ENCODE measurements at places on chromosomes 11 and 22. TPM values are rescaled to one million over a fixed set of nuclear protein-coding genes. Genes with fewer than 3 reads are reported as not detected.
A peak's percentile ranks its signal among the peaks of the same experiment; 100 is the strongest.

- no peaks in the 10 kb centered on the region for H3K36me3 ChIP-seq
- no peaks in the 10 kb centered on the region for H3K4me1 ChIP-seq
These were observed 626.3 kb downstream of the TBC1D22A start for GRCh38 chr22:47388778-47389177.

DNA sequence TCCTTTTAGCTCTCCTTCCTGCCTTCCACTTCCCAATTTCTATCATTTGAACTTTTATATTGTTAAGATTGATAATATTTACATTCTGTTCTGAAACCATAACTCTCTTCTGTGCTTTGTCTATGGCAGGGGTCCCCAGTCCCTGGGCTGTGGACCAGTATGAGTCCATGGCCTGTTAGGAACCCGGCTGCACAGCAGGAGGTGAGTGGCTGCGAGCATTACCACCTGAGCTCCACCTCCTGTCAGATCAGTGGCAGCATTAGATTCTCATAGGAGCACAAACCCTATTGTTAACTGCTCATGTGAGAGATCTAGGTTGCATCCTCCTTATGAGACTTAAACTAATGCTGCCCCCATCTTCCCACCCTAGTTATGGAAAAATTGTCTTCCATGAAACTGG is 48.4 kb upstream of the HEPHL1 start:
- no peak for DNase-seq
- H3K27ac ChIP-seq: no peak overlapping the region
- no peaks in the 10 kb centered on the region for H3K27me3 ChIP-seq
- no peaks in the 10 kb centered on the region for H3K4me1 ChIP-seq
- no peaks in the 10 kb centered on the region for H3K36me3 ChIP-seq

The NXPE4 gene
- total RNA-seq: 0.67 TPM

The PAK1 gene
- total RNA-seq: 127 TPM

DNA sequence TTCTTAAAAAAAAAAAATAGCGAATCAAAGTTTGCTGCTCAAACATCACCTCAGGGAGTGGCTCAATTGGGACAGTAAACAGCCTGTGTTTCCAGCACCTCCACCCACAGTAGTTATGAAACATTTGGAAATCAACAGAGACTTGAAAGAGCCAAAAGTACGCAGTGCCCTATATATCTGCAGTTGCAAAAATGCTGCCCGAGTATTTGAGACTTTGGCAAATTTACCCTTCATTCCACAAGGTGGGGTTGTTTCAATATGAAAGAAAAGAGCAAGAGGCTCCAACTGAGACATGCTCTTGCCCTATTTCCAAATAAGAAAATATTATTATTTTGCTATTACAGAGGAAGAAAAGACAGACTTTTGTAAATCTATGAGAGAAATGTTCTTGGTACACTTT is 851.1 kb upstream of the RAG2 start:
- DNase-seq: no peak
- no peak overlapping the region for H3K4me3 ChIP-seq
- H3K4me1 ChIP-seq: no peaks in the 10 kb centered on the region
- H3K27me3 ChIP-seq: no peaks in the 10 kb centered on the region

The IRAG1 gene
- 4.2 TPM for total RNA-seq

DNA sequence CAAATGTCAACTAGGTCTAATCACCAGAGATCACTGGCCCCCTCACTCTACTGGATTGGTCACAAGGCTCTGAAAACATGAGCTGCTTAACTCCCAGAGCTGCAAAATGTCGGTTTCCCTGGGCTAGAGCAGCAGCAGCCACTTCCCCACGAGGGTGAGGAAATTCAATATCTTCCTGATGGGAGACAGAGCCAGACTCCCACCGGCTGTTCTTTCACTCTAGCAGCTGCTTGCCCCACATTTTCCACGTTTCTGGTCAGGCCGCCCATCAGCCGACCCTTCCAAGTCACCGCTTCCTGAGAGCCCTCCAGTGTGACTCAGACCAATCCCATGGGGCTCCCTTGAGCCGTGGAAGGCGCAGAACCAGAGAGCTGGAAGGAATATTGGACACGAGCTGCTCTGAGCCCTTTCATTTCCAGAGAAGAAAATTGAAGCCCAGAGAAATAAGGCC is 227.0 kb downstream of the ADAMTS15 start:
- no peak overlapping the region for H3K4me3 ChIP-seq
- H3K4me1 ChIP-seq: no peaks in the 10 kb centered on the region
- H3K36me3 ChIP-seq: no peaks in the 10 kb centered on the region
- H3K27ac ChIP-seq: no peak overlapping the region

The HBG2 gene
- total RNA-seq: not detected

The ADSL gene
- total RNA-seq: 39.7 TPM

- H3K4me1 ChIP-seq: no peaks in the 10 kb centered on the region
- no peak overlapping the region for H3K27ac ChIP-seq
- no peak overlapping the region for H3K4me3 ChIP-seq
- no peaks in the 10 kb centered on the region for H3K27me3 ChIP-seq
These were observed 162.8 kb downstream of the ST3GAL4 start for GRCh38 chr11:126518071-126518971.

- H3K27me3 ChIP-seq: no peaks in the 10 kb centered on the region
- H3K4me3 ChIP-seq: peak overlapping the region; percentile 81
- no peaks in the 10 kb centered on the region for H3K36me3 ChIP-seq
These were observed 1.4 kb downstream of the PNPLA2 start for GRCh38 chr11:819943-820649.

The PKDREJ gene
- 1.3 TPM for total RNA-seq

The SSH3 gene
- total RNA-seq: 101 TPM

DNA sequence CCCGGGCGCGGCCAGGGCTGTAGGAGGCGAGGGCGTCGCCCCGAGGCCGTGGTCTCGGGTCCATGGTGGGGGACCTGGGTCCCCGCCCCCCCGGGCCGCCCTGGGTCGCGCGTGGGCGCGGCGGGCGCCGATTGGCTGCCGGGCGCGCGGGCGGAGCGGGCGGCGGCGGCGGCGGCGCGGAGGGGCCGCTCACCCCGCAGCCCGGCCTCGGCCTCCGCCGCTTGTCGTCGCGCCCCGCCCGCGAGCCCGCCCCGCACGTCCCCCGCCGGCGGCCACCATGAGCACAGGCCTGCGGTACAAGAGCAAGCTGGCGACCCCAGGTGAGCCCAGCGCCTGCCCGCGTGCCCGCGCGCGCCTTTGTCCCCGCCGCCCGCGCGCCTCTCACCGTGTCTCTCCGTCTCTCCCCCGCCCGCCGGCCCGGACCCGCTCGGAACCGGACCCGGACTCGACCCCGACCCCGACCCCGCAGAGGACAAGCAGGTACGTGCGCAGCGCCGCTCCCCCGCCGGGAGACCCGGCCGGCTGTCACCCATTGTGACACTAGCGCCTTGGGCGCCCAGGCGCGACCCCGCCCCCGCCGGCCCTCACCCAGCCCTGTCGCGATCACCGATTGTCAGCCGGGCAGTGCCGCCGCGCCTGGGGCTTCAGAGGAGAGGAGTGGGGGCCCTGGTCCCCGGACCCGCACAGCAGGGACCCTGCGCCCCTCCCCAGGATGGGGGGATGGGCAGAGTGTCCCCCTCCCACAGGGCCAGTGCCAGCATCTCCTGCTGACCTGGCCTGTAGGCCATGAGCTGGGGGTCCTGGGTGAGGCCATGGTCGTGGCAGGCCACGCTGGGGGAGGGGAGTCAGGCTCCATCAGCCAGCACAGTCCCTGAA is at the start of gene SEPTIN5:
SEPTIN5 (plus strand) TSS at position 192 of the 876 bp plus-strand sequence; CDS start at position 278, 86 bp downstream.
- peaks cover 21% of the 10 kb centered on the region for H3K27me3 ChIP-seq
- no peak for DNase-seq
- no peak within 1 kb of the TSS for H3K27ac ChIP-seq
- H3K4me3 ChIP-seq: peak within 1 kb of the TSS; percentile 52

DNA sequence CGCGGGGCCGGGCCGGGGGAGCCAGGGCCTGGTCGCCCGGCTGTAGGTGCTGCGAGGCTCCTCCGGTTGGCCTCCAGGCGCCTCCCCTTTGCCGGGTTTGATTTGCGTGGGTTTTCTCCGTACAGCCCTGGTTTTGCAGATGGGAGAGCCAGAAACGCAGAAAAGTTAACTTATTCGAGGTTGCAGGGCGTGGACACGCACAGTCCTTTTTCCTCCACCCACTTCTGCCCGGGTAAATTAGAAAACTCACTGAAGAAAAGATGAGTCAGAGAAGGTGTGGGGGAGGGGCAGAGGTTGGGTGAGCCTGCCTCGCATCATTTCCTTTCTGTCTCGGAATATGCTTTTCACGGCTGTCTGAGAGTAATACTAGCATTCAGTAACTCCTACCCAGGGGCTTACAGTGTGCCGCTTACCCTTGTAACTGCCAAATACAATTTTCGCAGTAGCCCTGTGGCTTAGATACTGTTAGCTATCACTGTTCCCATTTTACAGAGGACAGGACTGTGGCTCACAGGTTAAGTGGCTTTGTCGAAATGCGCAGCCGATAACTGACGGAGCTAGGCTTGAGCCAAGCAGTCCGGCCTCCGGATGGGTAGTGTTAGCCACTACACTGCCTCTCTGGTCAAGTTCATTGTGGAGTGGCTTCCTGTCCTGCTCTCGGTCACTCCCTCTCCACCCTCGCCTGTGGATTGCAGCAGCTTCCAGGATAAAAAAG is 812 bp downstream of the FADD start:
- peak; percentile 69 for DNase-seq
- H3K4me3 ChIP-seq: peak overlapping the region; percentile 100
- peaks cover 37% of the 10 kb centered on the region for H3K36me3 ChIP-seq

The PKNOX2 gene
- total RNA-seq: not detected

The HIPK3 gene
- total RNA-seq: 98.1 TPM

- H3K4me3 ChIP-seq: no peak overlapping the region
- DNase-seq: no peak
- no peaks in the 10 kb centered on the region for H3K36me3 ChIP-seq
- no peaks in the 10 kb centered on the region for H3K27me3 ChIP-seq
These were observed 242.5 kb downstream of the OR4C45 start for GRCh38 chr11:50275133-50275532.

- no peaks in the 10 kb centered on the region for H3K36me3 ChIP-seq
- H3K4me3 ChIP-seq: no peak overlapping the region
- no peaks in the 10 kb centered on the region for H3K4me1 ChIP-seq
- H3K27me3 ChIP-seq: no peaks in the 10 kb centered on the region
- H3K27ac ChIP-seq: no peak overlapping the region
- DNase-seq: no peak
These were observed 43.3 kb downstream of the SMIM38 start for GRCh38 chr11:69198891-69199582.

GRCh38 chr11:114163229-114163631 is 103.7 kb downstream of the ZBTB16 start:
- H3K4me1 ChIP-seq: peaks cover 85% of the 10 kb centered on the region
- H3K27me3 ChIP-seq: no peaks in the 10 kb centered on the region
- no peak for DNase-seq
- H3K36me3 ChIP-seq: peaks cover 1% of the 10 kb centered on the region

The EHF gene
- total RNA-seq: 143 TPM

The TOP3B gene
- total RNA-seq: 53.6 TPM

DNA sequence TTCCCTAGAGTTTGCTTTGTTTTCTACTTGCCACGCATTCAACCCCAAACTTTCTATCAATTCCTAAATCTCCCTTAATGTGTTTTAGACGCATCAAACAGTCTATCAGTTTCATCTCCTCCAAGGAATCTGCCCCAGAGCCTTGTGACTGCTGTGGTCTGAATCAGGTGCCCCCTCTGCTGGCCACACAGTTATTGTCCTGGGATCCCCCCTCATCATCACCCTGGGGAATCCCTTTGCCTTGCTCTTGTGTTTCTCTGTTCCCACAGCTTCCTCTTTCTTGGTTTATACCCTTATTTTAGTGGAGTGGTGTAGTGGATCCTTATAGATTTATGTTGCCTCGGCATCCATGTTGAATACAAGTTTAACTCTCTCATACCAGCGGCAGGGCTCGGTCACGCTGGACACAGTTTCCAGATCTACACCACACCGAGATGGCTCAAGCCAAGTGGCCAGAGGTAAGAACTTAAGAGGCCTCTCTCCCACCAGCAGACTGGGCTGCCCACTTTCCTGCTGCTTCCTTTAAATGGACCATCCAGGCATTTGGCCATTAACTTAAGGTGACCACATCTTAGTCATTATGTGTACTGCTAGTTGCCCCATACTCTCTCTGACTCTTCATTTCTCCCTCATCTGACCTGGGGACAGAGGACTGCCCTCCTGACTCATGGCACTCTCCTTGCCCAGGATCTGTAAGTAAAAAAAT is 8.2 kb downstream of the UPB1 start:
- H3K27me3 ChIP-seq: no peaks in the 10 kb centered on the region
- H3K36me3 ChIP-seq: no peaks in the 10 kb centered on the region
- H3K4me3 ChIP-seq: no peak overlapping the region
- H3K27ac ChIP-seq: no peak overlapping the region

GRCh38 chr11:120832481-120833238 is 191.2 kb upstream of the TBCEL start:
- H3K4me1 ChIP-seq: no peaks in the 10 kb centered on the region
- no peaks in the 10 kb centered on the region for H3K36me3 ChIP-seq
- DNase-seq: no peak

DNA sequence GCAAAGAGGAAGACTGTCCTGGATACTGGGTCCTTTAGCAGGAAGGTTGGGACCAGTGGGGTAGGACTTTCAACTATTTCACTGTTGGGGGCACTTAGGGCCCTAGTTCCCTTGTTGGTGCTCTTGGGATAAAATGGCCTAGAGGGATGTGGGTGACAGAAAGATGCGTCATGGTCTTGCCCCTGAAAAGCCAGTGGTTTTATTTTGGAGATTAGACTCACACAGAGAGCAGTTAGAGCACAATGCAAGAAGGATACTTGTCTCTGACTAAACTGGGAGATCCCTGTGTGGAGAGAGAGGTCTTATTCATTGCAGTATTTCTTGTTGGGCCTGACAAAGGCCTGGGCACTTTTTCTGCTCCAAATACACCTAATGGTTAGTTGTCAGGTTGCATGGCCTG is 22.6 kb upstream of the MRGPRX2 start:
- H3K4me1 ChIP-seq: no peaks in the 10 kb centered on the region
- no peak for DNase-seq
- no peak overlapping the region for H3K27ac ChIP-seq
- H3K27me3 ChIP-seq: no peaks in the 10 kb centered on the region
- no peaks in the 10 kb centered on the region for H3K36me3 ChIP-seq
- no peak overlapping the region for H3K4me3 ChIP-seq

GRCh38 chr22:23909296-23909898 is 15.2 kb downstream of the MIF start:
- no peaks in the 10 kb centered on the region for H3K36me3 ChIP-seq
- no peaks in the 10 kb centered on the region for H3K27me3 ChIP-seq
- no peak overlapping the region for H3K27ac ChIP-seq
- peaks cover 23% of the 10 kb centered on the region for H3K4me1 ChIP-seq
- H3K4me3 ChIP-seq: no peak overlapping the region

GRCh38 chr11:75029836-75030631 is 41.3 kb downstream of the NEU3 start:
- H3K27ac ChIP-seq: no peak overlapping the region
- H3K27me3 ChIP-seq: no peaks in the 10 kb centered on the region
- no peak overlapping the region for H3K4me3 ChIP-seq
- DNase-seq: no peak
- H3K4me1 ChIP-seq: no peaks in the 10 kb centered on the region
- no peaks in the 10 kb centered on the region for H3K36me3 ChIP-seq

The ANO3 gene
- total RNA-seq: not detected
